ENCODE measurements at places on chromosomes 7 and 10. TPM values are rescaled to one million over a fixed set of nuclear protein-coding genes. Genes with fewer than 3 reads are reported as not detected.

- no peaks in the 10 kb centered on the region for H3K27me3 ChIP-seq
- peaks cover 68% of the 10 kb centered on the region for H3K4me1 ChIP-seq
- no peaks in the 10 kb centered on the region for H3K36me3 ChIP-seq
- no peak for DNase-seq
Measured at GRCh38 chr10:79442171-79443040, 3.0 kb downstream of the ZCCHC24 start.

DNA sequence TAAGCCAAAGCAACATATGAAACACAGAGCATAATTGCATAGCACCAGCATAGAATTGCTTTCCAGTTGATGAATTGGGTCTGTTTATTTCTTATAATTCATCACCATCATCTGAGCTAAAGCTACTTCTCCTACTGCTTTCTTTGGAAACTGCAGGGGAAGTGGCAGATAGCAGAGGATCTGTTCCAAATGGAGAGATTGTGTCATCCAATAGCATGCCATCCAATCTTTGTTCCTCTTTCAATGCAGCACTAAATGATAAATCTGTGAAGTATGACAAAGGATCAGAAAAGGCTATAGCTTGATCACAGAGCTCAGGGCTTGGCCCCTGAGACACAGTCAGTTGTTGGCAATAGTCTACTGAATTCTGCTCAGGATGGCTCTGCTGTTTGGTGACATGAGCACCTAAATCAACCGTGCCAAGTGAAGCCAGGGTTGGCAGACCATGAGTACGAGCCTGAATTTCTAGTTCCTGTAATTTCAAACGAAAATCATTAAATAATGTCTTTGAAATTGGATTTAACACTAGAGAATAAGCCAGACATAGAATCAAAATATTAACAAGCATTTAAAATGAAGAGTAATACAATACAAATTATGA is 90.0 kb downstream of the TFEC start:
- no peaks in the 10 kb centered on the region for H3K36me3 ChIP-seq
- H3K4me1 ChIP-seq: no peaks in the 10 kb centered on the region
- H3K27ac ChIP-seq: no peak overlapping the region
- DNase-seq: no peak
- H3K4me3 ChIP-seq: no peak overlapping the region

The CALML5 gene
- not detected for total RNA-seq

DNA sequence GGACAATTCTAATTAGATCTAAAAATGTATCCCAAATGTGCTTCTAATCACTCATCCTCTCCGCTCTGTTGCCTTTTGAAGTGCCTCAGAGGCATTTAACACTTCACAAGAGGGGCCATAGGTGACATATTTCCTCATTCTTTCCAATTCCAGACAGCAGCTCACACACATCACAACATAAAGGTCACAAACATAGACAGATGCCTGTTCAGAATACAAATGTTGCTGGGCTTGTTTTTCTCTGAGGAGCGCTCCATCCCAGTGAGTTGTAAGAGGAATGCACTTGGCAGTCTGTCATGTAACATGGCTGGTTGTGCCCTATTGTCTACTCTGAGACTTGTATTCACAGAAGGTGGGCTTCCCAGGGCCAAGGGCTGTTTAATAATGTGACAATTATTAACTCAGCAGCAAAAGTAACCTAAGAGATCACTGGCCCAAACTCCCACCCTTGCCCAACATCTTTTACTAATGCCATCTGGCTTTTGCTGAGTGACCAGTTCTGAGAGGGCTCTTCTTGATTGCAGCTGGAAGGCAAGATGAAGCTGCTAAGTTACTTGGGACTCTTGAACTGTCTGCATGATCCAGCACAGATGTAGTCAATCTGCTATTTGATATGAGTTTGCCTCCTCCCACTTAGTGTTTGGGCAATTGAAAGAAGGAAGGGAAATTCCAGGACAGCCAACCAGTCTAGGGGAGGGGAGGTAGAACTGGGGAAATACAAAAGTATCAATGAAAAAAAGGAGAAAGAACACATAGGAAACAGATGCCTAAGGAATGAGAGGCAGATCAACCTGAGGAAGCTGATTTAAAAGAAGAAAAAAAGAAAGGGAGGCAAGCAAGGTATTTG is 13.6 kb downstream of the PON2 start:
- no peak overlapping the region for H3K4me3 ChIP-seq
- H3K4me1 ChIP-seq: no peaks in the 10 kb centered on the region
- no peak overlapping the region for H3K27ac ChIP-seq
- peaks cover 8% of the 10 kb centered on the region for H3K36me3 ChIP-seq
- H3K27me3 ChIP-seq: no peaks in the 10 kb centered on the region

The PPP1R17 gene
- not detected for total RNA-seq

DNA sequence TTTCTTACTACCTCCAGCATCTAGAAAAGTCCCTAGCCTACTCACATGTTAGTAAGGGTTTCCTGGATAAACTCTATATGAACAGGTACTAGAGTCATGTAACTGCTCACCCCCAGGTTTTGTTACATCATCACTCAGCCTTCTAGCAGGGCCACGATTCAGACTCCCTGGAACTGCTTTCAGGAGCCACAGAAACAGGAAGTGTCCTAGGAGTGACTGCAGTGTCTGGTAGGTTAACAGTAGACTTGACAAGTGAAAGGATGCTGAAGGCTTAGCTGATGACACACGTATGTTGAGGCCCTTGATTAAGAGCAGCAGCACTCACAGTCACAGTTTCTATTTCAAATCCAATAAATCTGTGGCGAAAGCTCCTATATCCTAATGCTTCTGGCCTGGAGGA is 101.2 kb downstream of the DNMBP start:
- no peak overlapping the region for H3K27ac ChIP-seq
- H3K36me3 ChIP-seq: peaks cover 5% of the 10 kb centered on the region
- no peaks in the 10 kb centered on the region for H3K4me1 ChIP-seq
- H3K4me3 ChIP-seq: no peak overlapping the region
- no peak for DNase-seq
- H3K27me3 ChIP-seq: no peaks in the 10 kb centered on the region

DNA sequence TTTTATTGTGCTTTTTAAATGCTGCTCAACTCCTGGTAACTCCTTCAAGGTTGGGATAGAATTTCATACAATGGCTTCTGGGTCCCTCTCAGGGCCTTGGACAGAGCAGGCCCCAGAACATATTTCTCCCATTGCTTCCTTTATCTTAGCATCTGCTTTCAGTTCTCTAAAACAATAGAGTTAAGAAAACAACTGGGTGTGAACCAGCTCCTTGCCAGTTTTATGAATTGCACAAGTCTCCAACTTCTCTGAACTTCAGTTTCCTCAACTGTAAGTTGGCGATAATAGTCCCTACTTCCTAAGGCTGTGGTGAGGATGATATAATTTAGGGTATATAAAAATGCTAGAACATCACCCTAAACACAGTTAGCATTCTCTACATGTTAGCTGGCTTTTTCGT is 77.0 kb upstream of the INHBA start:
- H3K27ac ChIP-seq: no peak overlapping the region
- no peaks in the 10 kb centered on the region for H3K36me3 ChIP-seq
- no peaks in the 10 kb centered on the region for H3K27me3 ChIP-seq
- no peaks in the 10 kb centered on the region for H3K4me1 ChIP-seq

- H3K4me1 ChIP-seq: peaks cover 8% of the 10 kb centered on the region
- DNase-seq: no peak
- H3K36me3 ChIP-seq: no peaks in the 10 kb centered on the region
Measured at GRCh38 chr7:75789361-75789924, 17.4 kb upstream of the CCL26 start.

DNA sequence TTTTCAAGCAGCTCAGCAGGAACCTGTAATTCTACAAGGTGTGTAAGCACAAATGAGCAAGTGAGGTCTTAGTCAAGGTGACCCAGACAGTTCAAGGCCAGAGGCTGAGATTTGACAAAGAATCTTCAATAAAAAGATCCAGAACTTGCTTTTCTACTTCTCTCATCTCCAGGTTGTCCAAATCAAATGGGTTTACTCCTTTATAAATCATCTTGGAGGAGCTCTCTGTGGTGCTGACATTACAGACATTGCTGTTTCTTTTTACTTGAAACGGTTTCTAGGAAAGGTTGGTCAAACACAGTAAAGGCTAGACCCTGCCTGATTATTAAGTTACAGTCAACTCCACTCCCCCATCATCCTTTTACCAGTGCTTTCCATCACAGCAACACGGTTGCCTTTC is 504.6 kb downstream of the SORCS3 start:
- H3K27ac ChIP-seq: no peak overlapping the region
- H3K27me3 ChIP-seq: no peaks in the 10 kb centered on the region
- no peak overlapping the region for H3K4me3 ChIP-seq
- no peak for DNase-seq
- H3K4me1 ChIP-seq: no peaks in the 10 kb centered on the region
- no peaks in the 10 kb centered on the region for H3K36me3 ChIP-seq

The FXYD4 gene
- not detected for total RNA-seq

GRCh38 chr10:97876402-97876801 is 26.8 kb downstream of the GOLGA7B start:
- DNase-seq: no peak
- peaks cover 11% of the 10 kb centered on the region for H3K4me1 ChIP-seq
- H3K4me3 ChIP-seq: no peak overlapping the region
- H3K27me3 ChIP-seq: no peaks in the 10 kb centered on the region

The CPEB3 gene
- 0.80 TPM for total RNA-seq
